ENCODE measurements at places on chromosomes 5 and 9.

DNA sequence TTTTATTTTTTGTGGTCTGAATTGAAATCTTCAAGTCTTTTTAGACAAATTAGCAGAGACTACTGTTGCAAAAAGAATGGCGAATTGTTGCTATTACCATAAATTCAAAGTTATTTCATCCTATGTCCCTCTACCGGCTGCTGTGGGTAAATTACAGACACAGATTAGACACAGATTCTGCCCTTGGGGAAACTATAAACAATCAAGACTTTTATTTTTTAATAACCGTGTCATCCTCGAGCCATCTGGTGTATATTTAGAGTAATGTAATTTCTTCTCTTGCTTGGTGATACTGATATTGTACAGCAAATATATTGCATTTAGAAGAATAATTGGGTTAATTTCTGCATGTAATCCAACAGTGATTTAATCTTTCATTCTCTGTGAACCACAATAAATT lies 228.0 kb upstream of the ADAMTSL1 start:
- DNase-seq: no peak

DNA sequence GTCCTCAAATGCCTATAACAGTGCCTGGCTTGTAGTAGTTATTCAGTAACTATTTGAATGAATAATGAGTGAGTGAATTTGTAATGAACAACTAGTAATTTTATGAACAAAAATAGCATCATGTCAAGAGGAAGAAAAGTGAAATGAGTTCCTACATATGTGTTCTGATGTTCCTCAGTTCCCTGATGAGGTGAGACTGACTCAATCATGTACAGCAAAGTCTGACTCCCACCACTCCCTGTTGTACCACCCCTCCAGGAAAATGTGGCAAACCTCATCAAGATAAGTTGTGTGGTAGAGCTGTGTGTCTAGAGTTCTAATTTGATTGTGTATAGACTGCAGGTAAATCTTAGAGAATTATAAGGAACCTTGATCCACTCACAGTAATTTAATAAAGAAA lies 201.6 kb downstream of the GOLPH3 start:
- no peak for DNase-seq

DNA sequence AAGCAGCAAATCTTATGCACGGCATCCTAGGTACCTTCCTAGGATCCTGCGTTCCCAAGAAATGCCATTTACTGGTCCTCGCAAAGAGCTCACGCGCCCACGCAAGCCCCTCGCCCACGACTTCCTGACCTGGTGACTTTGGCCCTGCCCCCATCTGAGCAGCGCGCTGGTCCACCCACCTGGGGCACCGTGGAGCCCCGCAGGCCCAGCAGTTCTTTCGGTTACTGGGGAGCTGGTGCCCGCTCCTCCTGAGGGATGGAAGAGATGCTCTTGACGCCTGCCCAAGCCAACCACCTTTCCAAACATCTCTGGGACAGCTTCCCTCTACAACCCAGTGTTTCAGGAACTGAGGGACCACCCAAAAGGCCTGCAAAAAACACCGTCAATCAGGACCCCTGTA lies 16.7 kb downstream of the EQTN start:
- no peak for DNase-seq

DNA sequence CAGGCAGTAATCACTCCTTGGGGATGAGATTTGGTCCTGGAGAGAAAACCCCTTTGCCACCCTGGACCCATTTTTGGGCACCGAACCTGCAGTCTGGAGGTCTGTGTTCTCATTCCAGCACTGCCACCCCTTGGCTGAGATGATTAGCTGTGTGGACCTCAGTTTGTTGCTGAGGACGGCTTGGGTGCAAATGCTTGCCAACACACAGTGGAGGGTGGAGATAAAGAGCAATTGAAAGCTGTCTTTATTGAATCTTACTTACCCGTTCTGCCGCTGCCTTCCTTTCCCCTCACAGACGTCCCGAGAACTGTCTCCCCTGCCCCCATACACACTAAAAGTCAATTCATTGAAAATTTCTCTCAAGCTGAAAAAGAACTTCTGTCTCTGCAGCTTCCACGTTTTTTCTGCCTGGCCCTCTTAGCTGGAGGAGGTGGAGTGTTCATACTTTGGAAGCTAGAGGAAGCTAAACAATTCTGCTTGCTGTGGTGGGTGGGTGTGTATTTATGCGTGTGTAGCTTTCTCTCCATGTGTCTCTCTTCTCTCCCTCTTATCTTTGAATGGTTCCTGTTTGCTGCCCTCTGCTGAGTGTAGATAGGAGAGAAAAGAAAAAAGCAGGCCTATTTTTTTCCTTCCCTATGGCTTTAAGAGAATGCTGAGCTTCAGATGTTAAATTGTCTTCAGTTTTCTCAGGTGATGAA lies 6.6 kb downstream of the GALNT10 start:
- no peak for DNase-seq

GRCh38 chr5:81212211-81212751 lies 20.8 kb upstream of the CKMT2 start:
- no peak for DNase-seq

DNA sequence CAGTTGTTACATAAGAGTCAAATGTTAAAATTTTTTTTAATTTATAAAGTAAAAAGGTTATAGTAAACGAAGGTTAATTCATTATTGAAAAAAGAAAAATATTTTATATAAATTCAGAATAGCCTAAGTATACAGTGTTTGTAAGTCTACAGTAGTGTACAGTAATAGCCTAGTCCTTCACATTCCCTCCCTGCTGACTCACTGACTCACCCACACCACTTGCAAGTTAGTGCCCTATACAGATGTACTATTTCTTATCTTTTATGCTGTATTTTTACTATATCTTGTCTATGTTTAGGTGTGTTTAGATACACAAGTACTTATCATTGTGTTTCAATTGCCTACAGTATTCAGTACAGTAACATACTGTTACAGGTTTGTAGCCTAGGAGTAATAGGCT lies 57.6 kb downstream of the MAMDC2 start:
- DNase-seq: no peak

DNA sequence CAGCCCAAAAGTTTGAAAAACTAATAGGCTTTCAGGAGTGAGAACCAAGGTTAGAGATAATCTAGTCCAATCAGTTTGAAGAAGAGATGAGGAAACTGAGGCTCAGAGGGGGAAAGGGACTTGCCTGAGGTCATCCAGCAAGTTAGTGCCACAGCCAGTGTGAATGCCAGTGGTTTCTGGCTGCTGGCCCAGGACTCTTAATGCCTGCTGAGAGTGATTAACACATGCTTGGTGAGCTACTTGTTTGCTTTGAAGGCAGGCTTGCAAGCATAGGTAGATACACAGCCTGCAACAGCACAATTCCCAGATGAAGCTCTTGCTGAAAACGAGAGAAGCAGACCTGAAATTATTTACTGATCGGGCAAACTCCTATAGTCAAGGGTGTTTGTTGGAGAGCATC lies 591.6 kb upstream of the SGCD start:
- no peak for DNase-seq

Measured in activated T-helper 9 cell treated with anti-CD3 and anti-CD28 coated beads, Interleukin-2, amount 50 U/mL, for 16 hours (primary cell).